ENCODE measurements at places on chromosomes 4 and X. TPM values are rescaled to one million over a fixed set of nuclear protein-coding genes. Genes with fewer than 3 reads are reported as not detected.

Gene CXCL8
- polyA plus RNA-seq: 8.3 TPM

Gene OPN1LW
- not detected for polyA plus RNA-seq

Gene TREX2
- polyA plus RNA-seq: 2.8 TPM

Gene TCEAL6
- not detected for polyA plus RNA-seq

Gene TIGD4
- polyA plus RNA-seq: 0.04 TPM

Gene ERCC6L
- 1.1 TPM for polyA plus RNA-seq

Gene ELK1
- polyA plus RNA-seq: 6.2 TPM

Gene ARX
- polyA plus RNA-seq: not detected

Gene NXF2
- polyA plus RNA-seq: not detected

Gene NKX6-1
- polyA plus RNA-seq: 8.2 TPM

Gene CFAP97
- polyA plus RNA-seq: 6.3 TPM

Gene SSR4
- polyA plus RNA-seq: 308 TPM

Gene IL13RA1
- polyA plus RNA-seq: 32.8 TPM

Gene MAGEB10
- not detected for polyA plus RNA-seq

Gene PPA2
- polyA plus RNA-seq: 86.8 TPM

Gene ADH7
- 250 TPM for polyA plus RNA-seq

Gene IDH3G
- polyA plus RNA-seq: 39.3 TPM

Gene SRP72
- polyA plus RNA-seq: 22.6 TPM

Gene HCFC1
- polyA plus RNA-seq: 15.9 TPM

Gene NUP62CL
- 0.94 TPM for polyA plus RNA-seq

Gene CD38
- 0.72 TPM for polyA plus RNA-seq

Gene DDX53
- polyA plus RNA-seq: not detected

Gene DOK7
- polyA plus RNA-seq: 0.11 TPM

Gene NUDT9
- polyA plus RNA-seq: 25.7 TPM

Gene SHISA3
- 0.39 TPM for polyA plus RNA-seq

Gene GLRB
- polyA plus RNA-seq: 0.14 TPM

Gene XAGE1B
- polyA plus RNA-seq: not detected

Gene HMX1
- not detected for polyA plus RNA-seq

Gene MAPK10
- polyA plus RNA-seq: 1.4 TPM

Gene GAGE2A
- polyA plus RNA-seq: not detected

Gene MAGEB1
- polyA plus RNA-seq: not detected

Gene KCNE5
- 0.07 TPM for polyA plus RNA-seq

Gene VCX
- polyA plus RNA-seq: 0.05 TPM

Gene SORBS2
- 22.7 TPM for polyA plus RNA-seq

Gene TRIM60
- not detected for polyA plus RNA-seq

Gene HTN3
- not detected for polyA plus RNA-seq

Gene STS
- 1.4 TPM for polyA plus RNA-seq

Gene PLP1
- 2.3 TPM for polyA plus RNA-seq

Gene PGAM4
- not detected for polyA plus RNA-seq

Gene VGLL1
- 0.76 TPM for polyA plus RNA-seq

Gene FRG2
- not detected for polyA plus RNA-seq

Gene RBM46
- not detected for polyA plus RNA-seq

Gene PNMA6A
- 0.15 TPM for polyA plus RNA-seq

Gene GLOD5
- 0.15 TPM for polyA plus RNA-seq

Gene SCARB2
- 26.3 TPM for polyA plus RNA-seq

Gene PCDH18
- polyA plus RNA-seq: 0.75 TPM

Gene SPP1
- 0.59 TPM for polyA plus RNA-seq

Gene RTL9
- polyA plus RNA-seq: not detected

Gene GAK
- polyA plus RNA-seq: 82.3 TPM
